ENCODE measurements at places on chromosomes 2 and 18.

DNA sequence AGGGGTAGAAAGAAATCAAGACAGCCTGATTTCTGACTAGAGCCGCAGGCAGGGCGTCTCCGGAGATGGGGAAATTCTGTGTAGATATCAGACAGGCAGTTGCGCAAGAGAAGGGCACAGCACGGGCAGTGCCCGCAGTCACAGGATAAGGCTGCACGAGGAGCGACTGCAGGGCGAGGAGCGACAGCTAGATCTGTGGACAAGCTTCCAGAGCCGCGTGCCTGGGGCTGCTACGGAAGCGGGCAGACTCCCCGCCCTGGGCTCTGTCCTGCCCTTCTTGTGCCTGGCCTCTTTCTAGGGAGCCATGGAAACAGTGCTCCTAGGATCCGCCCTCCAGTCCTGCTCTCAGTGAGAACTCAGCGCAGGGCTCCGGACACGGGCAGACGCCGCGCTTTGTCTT, 12.6 kb downstream of the MC5R start:
- DNase-seq, result no peak

- no peak for DNase-seq
Measured at GRCh38 chr2:164954186-164954585, 1.1 kb downstream of the SLC38A11 start.

DNA sequence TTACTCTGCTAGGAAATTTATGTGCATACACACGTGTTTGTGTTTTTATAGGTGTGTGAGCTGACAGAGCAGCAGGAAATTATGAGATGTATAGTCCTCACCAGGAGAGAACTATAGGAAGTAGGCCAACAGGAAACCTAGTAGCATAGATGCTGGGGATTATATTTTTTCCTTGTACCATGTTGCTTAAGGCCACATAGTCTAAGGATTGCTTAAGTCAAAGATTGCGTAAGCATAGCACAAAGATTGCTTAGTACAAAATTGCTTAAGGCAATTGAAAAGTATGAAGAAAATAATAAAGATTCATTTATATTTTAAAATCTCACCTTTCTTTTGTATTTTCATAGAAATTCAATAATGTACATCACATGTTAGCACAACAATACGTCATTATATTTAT, 18.7 kb upstream of the CCDC102B start:
- no peak for DNase-seq

GRCh38 chr18:76453932-76454331, 41.1 kb downstream of the ZNF516 start:
- no peak for DNase-seq

- no peak for DNase-seq
Measured at GRCh38 chr2:70668911-70669310, 99.1 kb downstream of the ADD2 start.

- DNase-seq, result no peak
Measured at GRCh38 chr18:77762642-77763041, 513.0 kb downstream of the GALR1 start.

DNA sequence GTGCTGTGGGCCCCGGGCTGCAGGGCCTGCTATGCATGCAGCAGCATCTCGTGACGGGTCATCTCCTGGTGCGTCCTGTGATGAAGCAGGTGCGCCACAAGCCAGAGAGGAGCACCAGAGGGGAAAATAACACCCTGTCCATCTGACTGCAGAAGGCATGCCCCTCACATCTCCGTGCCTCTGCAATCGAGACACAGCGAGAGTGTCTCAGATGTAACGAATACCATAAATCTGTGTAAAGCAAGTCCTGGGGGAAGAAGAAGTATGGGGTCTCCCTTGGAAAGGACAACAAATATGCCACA, 137.5 kb downstream of the PTGR3 start:
- no peak for DNase-seq
